ENCODE measurements at places on chromosomes 13 and 19.

- DNase-seq, result no peak
Observed at GRCh38 chr19:51470966-51471365, 7.4 kb upstream of the CEACAM18 start.

DNA sequence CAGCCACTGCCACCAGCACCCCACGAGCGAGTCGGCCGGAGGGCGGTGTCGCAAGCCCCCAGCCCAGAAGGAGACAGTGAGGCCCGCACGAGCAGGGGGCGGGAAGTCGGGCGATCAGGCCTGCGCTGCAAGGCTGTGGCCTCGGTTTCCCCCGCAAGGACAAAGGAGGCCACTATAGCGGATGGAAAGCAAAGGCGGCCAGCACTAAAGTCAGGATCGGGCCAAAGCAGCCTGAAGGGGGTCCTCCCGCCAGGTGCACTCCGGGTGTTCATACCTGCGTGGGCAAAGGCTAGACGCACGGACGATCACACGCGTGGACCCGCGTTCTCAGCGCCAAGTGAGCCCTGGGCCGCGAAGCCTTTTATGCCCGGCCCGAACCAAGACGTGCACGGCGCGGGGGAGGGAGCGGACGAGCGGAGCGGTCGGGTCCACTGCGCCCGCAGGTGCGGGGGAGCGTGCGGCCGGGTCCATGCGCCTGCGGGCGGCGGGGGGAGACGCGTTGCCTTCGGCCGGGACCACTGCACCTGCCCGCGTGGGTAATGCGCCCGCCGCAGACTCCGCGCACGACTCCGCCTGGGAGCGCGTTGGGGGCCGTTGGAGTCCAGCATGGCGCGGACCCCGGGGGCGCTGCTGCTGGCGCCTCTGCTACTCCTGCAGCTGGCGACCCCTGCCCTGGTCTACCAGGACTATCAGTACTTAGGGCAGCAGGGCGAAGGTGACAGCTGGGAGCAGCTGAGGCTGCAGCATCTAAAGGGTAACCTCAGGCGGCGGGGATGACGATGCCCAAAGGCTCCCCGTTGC is at the start of the genes PRDX2 and THSD8:
Gene PRDX2 (minus strand): TSS at position 335 of the 801 bp plus-strand sequence. CDS start 539 bp downstream, outside the sequence.
Gene THSD8 (plus strand): TSS at position 604 of the 801 bp plus-strand sequence. CDS start 3 bp downstream, at position 607.
- peak; percentile 94 for DNase-seq

- no peak for DNase-seq
Observed at GRCh38 chr13:110328573-110328972, 21.5 kb downstream of the COL4A2 start.

DNA sequence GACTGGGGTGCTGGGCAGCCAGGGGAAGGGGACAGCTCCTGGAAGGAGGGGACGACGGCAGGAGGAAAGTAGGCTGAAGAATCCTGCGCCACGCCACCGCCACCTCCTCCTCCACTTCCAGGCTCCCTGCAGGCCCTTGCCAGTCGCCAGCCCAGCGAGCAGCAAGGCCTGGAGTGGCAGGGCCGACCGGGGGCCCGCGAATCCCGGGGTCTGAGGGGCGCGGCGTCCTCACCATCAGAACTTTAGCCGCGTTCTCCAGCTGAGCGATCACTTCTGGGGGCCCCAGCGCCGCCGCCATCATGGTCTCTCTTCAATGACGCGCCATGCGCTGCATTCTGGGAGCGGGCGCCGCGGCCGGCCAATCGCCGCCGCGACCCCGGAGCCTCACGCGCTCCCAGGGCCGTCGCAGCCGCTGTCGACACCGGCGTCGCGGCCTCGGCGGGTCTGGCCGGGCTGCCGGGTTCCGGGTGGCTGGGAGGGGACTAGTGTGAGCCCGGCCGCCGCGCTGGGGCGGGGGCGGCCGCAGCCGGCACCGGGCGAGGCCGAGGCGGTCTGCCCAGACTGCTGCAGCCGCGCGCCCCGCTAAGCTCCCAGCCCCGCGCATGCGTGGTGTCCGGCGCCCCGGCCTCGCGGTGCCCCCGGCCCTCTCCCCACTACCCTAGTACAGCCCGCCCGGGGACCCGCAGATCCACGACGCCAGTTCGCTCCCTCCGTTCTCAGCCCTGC is at the start of gene XPO4:
Gene XPO4 (minus strand): TSS at position 309 of the 726 bp plus-strand sequence. CDS start 8 bp downstream, at position 301.
- peak; percentile 78 for DNase-seq

DNA sequence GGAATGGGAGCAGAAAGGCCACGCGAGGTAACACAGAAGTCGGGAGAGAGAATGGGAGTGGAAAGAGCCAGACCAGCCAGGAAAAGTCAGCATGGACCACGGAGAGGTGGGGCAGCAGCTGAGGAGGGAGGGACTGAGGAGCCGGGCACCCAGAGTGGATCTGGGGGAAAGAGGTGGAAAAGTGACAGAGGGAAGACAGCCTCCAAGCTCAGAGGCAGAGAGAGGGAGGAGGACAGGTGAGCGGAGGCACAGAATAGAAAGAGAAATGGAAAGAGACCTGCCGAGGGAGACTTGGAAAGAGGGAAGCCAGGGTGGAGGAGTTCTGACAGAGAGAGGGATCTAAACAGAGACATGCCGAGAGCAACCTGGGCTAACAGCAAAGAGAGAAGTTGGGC is 1.6 kb downstream of the GRIK5 start:
- DNase-seq, result no peak

- DNase-seq, result no peak
Observed at GRCh38 chr19:15137777-15138176, 30.6 kb downstream of the SYDE1 start.

- peak; percentile 36 for DNase-seq
Observed at GRCh38 chr19:29882719-29883105, 59.3 kb upstream of the URI1 start.

GRCh38 chr13:51237887-51238286 is 15.7 kb downstream of the FAM124A start:
- no peak for DNase-seq

DNA sequence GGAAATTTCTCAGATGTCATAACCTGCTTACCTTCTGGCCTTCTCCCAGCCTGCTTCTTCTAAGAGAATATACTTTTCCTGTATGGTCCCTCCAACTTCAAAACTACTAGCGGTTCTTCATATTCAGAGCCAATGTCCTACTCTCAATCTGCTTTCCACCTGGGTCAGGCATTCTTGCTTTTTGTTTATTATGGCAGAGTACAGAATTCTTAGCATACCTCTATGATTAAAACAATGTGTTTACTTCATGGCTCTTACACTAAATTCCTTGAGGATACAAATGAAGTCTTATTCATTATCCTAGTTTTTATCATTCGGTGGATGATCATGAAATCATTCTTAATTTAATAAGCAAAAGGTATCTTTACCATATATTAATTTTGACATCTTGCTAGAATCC is 484.2 kb upstream of the SLITRK1 start:
- no peak for DNase-seq

DNA sequence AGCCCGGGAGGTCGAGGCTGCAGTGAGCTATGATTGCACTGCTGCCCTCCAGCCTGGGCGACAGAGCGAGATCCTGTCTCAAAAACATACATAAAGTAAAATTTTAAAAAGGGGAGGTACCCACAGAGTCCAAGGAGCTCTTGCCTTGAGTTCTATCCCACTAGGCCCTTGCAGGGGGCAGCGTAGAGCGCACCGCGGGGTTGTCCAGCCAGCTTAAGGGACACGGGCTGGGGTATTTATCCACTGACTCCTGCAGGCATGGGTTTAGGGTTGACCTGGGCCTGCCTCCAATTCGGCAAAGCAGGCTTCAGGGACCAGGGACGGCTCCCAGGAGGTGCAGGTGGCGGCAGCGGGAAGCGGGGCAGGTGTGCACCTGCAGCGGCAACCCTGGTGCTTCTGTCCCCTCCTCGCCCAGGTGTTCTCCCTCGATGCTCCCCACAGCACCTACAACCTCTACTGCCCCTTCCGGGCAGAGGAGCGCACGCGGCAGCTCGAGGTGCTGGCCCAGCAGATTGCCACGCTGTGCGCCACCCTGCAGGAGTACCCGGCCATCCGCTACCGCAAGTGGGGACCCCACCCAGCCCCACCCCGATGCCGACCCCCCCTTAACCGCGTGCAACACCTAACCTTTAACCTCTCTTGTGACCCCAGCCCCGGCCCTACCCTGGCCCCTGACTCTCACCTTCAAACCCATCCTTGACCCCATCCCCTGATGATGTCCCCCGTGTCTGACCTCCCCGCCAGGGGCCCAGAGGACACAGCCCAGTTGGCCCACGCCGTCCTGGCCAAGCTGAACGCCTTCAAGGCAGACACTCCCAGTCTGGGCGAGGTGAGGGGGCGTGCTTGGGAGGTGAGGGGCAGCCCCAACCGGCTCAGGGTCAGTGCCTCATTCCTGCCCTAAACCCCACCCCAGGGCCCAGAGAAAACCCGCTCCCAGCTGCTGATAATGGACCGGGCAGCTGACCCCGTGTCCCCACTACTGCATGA is 4.7 kb downstream of the STXBP2 start:
- DNase-seq, result no peak

DNA sequence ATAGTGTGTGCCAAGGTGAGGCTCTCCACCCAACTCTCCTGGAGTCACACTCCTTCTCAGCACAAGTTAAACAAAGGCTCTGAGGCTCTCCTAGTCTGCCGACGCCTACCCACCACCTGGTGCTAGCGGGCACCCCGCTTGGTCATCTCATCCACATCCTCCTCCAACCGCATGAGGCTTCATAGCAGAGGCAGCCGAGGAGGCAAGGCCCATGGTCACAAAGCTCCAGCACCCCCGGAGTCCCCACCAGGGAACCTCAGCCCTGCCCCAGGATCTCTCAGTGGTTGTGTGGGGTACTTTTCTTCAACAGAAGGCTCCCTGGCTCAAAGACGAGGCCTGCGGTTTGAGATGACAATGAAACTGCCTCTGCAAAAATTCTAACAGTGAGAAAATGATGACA is 43.0 kb downstream of the STK24 start:
- peak; percentile 40 for DNase-seq

DNA sequence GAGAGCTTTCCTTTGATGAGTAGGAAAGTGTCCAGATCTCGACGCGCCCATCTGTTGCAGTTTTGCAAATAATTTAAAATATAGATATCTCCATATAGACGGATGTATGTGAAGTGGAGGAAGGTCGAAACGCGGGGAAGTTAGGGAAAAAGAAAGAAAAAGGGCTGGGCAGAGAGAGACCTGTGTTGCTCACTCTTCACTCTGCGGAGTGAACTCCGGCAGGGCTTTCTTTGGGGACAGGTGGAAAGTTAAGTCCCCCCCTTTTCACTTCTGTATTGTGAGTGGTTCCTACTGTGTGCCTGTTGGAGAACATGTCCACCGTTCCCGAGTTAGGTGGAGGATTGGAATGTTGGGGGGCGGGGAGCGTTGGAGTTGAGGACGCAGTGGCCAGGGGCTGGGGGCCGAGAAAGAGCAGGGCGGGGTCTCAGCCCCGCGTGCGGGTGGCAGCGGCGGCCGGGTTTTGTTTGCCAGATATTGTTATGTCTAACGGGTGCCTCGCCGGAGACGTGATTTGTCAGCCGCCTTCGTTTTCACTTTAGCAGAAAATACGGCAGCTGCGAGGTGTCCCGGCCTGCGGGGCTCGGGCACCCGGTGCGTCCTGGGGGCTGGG is 145.1 kb upstream of the ZNF536 start:
- no peak for DNase-seq

- no peak for DNase-seq
Observed at GRCh38 chr13:77291774-77292173, 35.1 kb downstream of the MYCBP2 start.

DNA sequence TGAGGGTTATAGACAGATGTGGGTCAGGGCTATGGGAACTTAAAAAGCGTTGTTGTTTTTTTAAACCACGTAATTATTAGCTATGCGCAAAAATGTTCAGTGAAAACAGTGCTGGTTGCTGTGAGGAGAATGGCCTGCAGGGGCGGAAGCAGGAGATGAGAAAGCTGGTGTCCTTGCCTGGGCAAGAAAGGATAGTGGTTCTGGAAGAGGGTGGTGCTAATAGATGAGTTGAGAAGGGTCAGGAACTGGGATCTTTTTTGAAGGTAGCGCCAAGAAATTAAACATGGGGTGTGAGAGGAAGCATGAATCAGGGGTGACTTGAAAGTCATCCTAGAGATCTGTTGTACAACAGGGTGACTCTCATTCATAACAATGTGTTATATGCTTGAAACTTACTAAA is 4.8 kb upstream of the SMG9 start:
- peak; percentile 15 for DNase-seq

GRCh38 chr19:43725468-43725867 is 9.6 kb downstream of the IRGC start:
- no peak for DNase-seq

DNA sequence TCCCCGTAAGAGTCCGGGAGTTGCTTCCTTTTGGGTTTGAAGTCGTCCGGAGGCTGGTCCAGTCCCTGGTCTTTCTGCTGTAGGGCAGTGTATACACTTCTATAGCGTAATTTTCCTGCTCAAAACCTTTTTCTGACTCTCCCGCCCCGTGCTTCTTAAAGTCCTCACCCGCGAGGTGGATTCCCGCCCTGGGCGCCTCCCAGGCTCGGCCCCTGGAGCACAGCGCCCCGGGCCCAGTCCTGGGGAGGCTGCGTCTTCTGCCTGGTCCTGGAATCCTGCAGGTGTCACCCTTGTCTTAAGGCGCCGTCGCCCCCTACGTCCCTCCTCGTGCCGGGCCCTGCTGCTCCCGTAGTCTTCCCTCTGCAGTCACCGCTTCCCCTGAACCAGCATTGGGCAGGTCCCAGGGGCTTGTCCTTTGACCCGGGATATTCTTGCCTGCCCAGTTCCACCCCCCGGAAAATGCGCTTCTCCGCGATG is 34.4 kb upstream of the ZNF808 start:
- DNase-seq, result peak; percentile 71

DNA sequence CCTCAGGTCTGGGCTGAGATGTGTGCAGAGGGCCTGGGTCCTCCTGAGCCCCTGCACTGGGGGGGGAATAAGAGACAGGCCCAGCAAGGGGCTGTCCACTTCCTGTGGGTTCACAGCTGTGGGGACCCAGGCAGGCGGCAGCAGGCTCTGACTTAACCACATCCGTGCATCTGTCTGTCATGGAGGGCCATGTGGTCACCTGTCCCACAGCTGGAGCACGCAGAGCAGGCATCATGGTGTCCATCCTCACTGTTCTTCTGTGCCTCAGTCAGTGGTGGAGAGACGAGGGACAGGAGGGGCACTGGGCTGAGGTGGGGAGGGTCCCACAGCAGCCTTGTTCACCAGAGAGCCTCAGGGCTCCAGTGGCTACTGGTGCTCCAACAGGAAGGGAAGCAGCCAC is 16.3 kb upstream of the KIR3DL3 start:
- DNase-seq, result no peak

GRCh38 chr13:99154064-99154463 is 46.6 kb upstream of the UBAC2 start:
- no peak for DNase-seq
